ENCODE measurements at places on chromosomes 7 and 10.

GRCh38 chr7:28853834-28854749 is 104.0 kb downstream of the TRIL start:
- peak; percentile 50 for DNase-seq

DNA sequence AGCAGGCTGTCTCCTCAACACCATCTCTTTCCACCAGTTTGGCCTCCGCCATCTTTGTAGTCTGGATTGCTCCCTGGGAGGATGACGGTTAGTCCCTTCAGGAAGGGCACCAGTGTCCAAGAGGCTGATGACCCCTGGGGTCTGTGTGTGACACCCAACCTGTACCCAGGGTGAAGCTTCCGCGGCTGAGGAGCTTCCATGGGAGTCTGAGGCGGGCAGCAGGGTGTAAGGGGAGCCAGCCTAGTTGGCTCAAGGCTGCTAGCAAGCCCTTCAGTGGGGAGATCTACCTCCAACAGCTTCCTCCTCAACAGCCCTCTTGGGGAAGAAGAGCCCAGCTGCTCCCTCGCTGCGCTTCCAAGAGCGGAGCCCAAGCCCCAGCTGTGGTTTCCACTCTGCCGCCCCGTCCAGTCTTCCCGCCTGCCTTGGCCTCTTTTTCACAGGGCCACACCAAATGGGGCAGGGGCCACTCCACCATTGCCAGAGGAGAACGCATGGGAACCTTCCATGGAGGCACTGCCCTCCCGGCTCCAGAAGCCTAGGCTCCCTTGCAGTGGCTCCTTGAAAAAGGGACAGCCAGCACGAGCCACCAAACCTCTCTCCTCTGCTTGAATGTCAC is 57.4 kb downstream of the TMEM209 start:
- no peak for DNase-seq

GRCh38 chr7:46478046-46478445 is 557.0 kb upstream of the IGFBP3 start:
- DNase-seq: no peak

- no peak for DNase-seq
These were observed 40.6 kb upstream of the BMPR1A start for GRCh38 chr10:86715836-86716235.

- no peak for DNase-seq
These were observed 12.2 kb upstream of the HYCC1 start for GRCh38 chr7:23026164-23026563.

GRCh38 chr7:46512891-46513413 is 591.9 kb upstream of the IGFBP3 start:
- no peak for DNase-seq

GRCh38 chr10:130801784-130802183 is 509.7 kb downstream of the TCERG1L start:
- DNase-seq: no peak

DNA sequence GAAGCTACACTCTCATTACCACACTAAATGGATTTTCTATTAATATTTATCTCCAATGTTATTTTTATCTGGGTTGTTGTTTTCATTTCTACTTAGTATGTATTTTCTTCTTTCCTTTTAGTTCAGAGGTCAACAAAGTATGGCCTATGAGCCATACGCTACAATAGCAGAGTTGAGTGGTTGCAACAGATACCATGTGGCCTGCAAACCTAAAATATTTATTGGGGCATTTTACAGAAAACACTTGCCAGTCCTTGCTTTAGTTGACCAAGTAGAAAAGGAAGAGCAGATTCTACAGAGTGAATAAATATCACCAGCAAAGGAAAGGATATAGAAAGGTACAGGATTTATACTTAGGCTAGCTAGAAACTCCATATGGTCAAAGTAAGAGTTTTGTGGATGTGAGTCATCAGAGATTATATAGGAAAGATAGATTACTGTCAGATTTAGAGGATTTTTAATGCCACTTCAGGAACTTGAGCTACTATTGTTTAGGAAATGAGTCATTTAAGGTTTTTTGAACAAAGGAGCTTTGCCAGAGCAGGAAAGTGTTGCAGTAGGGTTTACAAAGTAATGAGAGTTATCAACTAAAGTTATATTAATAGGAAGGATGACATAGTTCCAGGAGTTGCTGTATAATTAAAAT is 323.3 kb upstream of the KAT6B start:
- no peak for DNase-seq

DNA sequence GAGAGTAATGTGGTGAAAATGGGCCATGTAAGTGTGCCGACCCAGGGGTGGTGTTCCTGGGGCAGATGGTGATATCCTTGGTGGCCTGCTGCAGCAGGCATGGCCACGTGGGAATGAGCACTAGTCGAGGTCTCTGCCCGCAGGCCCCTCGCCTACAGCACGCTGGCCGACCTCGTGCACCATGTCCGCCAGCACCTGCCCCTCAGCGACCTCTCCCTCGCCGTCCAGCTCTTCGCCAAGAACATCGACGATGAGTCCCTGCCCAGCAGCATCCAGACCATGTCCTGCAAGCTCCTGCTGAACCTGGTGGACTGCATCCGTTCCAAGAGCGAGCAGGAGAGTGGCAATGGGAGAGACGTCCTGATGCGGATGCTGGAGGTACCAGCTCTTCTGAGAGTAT is 30.3 kb downstream of the TRRAP start:
- DNase-seq: no peak

GRCh38 chr10:124588736-124589490 is 127.3 kb downstream of the LHPP start:
- no peak for DNase-seq
